ENCODE measurements at places on chromosomes 5 and 9.

DNA sequence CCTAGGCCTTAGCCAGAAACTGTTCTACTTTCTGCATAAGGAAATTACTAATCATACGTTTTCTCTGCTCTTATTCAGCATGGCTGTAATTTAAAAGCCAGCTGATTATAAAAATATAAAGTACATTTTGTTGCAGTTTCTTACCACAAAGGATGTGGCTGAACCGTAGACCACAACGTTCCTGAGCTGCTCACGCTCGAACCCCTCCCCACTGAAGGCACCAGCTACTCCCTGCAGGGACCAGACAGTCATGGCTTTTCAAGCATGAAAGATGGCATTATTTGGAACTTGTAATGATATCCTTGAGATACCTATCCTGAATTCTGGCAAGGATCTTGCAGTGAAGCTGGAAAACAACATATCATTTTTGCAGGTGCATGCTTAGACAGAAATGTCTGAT is 91.8 kb upstream of the DMRT1 start:
- no peak for DNase-seq

DNA sequence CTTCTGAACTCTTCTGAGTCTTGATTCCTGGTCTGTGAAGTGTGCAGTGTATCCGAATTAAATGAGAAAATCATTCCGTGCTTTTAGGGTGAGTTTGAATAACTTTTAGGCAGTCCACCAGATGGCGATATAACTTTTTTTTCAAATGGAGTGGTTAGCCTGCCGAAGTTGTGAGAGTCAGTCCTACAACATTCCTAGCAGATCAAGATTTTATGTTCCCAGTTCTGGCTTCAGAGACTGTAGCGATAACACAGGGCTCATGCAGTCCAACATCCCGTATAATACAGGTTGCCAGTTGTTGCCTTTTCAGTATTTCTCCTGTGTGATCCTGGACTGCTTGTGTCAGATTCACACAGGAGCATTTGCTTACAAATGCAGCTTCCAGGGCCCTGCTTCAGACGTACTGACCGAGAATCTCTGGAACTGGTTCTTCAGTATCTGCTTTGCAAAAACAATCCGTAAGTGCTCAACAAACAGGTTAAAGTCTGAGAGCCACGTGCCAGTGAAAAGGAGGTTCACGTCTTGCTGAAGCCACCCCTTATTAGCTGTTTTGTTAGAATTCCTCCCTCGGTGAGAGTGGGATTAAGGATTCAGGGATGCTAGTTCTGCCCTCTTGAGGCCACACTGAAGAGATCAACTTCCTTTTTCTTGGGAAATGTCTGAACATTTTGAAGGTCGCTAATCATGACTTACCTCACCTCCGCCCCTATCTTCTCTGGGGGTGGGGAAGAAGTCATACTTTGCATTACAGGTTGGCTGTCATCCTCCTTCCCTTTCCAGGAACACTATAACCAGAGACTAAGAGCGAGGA is 22.8 kb downstream of the SMIM3 start:
- peak; percentile 77 for DNase-seq

DNA sequence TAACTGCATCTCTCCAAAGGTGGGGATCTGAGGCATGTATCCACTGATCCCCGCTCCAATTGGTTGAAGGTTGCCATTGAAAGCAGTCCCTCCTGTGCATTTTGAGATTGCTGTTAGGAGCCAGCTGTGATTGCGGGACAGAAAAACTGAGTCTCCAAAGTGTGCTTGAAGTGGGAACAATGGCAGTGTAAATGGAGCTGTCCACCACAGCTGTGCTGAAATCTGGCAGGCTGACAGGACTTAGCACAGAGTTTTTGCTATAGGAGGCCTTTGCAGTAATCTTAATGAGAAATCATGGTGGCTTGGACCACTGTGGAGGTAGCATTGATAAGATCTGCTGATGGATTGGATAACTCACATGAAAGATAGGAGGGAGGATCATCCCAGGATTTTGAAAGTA is 3.3 kb downstream of the RNF20 start:
- no peak for DNase-seq

GRCh38 chr5:169973056-169973455 is 7.2 kb downstream of the INSYN2B start:
- no peak for DNase-seq

All from suppressor macrophage treated with lipopolysaccharide for 1 hour (primary cell).